ENCODE measurements at places on chromosomes 4 and X.

GRCh38 chr4:179709961-179710624 is 2267.9 kb upstream of the AGA start:
- no peak for DNase-seq

DNA sequence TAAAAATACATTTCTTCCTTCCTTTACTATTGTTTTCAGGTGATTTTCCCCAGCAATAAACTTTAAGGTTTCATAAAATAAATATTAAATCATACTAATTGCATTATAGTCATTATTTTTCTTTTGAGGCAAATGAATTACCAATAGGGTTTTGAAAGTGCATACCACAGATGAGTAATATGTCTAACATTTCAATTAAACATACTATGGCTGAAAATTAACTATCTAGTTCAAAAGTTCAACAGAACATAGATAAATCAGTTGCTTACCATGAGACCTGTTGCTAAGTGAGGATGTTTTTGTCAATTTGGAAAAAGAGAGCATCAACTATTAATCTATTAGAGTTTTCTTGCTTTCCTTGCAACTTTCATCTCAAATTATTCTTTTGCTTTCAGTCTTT is 35.0 kb downstream of the NPY5R start:
- DNase-seq, result no peak

DNA sequence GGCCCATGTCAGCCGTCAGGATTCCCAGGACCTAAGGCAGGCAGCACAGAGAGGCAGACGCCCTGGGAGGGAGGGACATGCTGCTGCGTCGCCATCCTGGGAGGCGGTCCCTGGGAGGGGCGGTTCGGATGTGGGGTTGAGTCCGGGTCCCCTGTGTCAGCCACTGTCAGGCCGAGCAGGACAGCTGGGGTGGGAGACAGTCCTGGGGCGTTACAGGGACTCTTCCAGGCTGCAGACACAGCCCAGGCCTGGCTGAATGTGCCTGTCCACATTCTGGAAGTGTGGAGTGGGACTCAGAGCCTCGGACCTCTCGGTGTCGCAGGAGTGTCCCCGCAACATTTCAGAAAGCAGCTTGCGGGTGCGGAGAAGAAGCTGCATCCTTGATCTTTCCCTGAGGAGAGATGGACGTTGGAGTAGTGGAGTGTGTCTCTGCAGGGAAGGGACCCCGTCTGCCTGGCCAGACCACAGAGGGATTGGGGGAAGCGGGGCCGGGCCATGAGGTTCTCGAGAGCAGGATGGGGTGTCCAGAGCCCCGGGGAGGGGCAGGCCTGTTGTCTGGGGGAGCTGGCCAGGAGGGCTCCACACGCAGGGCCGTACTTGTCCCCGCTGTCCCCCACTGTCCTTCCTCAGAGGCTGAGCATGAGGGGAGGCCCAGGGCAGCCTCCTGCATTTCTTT is 6.1 kb downstream of the AKAP17A start:
- no peak for DNase-seq

- no peak for DNase-seq
Measured at GRCh38 chrX:131977619-131978018, 45.5 kb upstream of the STK26 start.

DNA sequence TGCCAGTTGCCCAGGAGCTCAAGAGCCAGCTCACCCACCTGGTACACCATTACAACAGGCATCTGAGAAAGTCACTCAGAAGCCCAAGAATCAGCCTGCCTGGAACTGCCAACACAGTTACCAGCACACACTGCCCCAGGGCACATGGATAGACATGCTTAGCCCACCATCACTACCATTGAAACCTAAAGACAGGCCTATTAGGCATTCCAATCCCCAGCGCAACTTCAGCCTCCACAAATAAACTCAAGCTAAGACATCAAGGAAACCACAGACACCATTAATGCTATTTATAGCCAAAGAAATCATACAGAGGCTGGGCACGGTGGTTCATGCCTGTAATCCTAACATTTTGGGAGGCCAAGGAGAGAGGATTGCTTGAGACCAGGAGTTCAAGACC is 42.3 kb downstream of the ATRX start:
- no peak for DNase-seq

DNA sequence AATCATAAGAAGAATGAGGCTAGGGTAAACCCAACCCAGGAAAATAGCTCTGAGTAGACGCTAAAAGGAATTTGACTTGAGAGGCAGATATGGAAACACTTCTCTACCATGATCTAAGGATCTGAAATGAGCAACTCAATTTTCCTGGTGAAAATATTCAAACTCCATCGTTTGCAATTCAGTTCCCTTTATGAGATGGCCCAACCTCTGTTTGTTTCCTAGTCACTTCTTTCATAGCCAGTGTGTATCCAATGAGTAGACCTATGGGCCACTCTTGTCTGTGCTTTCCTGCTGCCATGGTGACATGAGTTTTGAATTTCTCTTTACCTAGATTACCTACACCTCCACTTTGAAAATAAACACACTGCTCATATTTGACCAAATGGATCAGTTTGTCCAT is 176.2 kb upstream of the GPRIN3 start:
- no peak for DNase-seq

Data from stimulated activated CD4-positive, alpha-beta T cell treated with anti-CD3 and anti-CD28 coated beads, Interleukin-1b, Interleukin-23, amount 100 ng/mL, for 4 hours (primary cell).